ENCODE measurements at places on chromosomes 13 and 19. TPM values are rescaled to one million over a fixed set of nuclear protein-coding genes. Genes with fewer than 3 reads are reported as not detected.

DNA sequence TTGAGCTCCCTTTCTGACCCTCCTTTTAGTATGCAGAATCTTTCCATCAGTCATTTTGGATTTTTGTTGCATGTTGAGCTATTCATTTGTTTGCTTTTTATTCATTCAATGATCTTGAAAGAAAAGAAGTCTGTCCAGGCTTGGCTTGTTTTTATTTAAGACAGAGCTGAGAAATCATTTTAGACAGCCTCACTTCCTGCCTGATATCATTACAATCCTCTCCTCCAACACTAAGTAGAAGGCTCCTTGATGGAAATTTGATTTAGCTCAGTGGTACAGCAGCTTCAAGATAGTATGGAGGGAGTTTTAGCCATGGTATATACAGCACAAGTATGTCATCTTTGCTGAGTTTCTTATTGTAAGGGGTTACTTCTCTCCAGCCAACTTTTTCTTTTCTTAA lies 28.4 kb downstream of the MBNL2 start:
- DNase-seq: no peak

DNA sequence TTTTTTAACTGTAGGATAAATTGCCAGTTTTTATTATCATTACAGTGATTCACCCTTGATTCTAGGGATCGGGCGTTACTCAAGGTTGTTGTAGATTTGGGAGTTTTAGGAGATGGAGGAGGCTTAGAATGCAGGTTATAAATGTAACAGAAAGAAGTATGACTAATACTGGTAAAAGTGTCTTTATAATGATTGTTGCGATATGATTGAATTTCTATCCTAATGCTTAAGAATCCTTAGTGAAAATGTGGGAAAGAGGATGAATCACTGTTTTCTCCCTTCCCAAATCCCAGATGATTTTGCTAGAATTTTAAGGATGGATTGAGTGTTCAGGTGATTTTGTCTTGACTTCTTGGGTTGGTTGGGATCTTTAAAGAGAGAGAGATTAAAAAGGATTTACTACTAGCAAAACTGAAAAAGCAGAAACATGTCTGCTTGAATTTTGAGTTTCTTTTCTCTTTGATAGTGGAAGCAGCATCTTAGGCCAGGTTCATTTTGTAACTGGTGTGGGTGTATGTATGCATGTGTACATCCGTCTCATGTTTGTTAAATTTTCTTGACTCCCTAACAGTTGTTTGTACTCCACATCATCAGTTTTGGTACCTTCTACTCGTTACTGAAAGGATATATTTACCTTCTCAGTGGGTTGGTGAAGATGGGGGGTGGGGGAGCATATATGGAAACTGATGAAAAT lies 25.9 kb downstream of the ARHGAP35 start:
- DNase-seq: no peak

GRCh38 chr19:33430674-33431277 lies 57.3 kb downstream of the CEBPG start:
- peak; percentile 47 for DNase-seq

DNA sequence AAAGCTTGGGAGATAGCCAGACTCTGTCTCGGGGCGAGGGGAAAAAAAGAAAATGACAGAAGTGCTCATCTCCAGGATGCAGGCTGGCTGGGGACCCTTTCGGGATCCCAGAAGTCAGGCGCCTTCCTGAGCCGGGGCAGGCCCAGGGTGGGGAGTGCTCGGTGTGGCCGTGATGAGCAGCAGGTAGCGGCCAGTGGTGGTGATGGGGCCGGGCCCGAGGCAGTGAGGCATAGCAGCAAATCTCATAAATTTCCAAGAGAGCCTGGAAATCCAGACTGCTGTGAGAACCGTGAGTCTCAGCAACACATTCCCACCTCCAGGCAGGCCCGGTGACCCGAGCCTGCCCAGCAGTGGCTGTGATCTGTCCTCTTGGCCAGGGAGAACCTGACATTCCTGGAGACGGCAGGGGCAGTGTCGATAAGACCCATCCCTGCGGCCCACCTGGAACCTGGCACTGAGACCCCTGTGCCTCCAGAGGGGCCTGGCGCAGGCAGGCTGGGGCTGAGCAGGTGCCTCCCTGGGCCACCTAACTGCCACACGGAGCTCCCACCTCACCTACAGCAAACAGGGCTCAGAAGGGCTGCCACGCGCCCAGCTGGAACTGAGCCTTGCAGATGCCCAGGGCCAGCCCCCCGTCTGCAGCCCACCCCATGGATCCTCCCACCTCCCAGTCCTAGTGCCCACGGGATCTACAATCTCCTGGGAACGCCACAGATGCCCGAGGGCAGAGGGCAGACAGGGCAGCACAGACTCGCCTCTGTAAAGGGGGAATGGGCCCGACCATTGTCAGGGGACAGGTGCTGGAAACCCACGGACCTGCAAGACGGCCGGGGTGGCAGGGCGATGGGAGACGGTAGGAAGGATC lies 23.4 kb downstream of the IZUMO4 start:
- DNase-seq: no peak

DNA sequence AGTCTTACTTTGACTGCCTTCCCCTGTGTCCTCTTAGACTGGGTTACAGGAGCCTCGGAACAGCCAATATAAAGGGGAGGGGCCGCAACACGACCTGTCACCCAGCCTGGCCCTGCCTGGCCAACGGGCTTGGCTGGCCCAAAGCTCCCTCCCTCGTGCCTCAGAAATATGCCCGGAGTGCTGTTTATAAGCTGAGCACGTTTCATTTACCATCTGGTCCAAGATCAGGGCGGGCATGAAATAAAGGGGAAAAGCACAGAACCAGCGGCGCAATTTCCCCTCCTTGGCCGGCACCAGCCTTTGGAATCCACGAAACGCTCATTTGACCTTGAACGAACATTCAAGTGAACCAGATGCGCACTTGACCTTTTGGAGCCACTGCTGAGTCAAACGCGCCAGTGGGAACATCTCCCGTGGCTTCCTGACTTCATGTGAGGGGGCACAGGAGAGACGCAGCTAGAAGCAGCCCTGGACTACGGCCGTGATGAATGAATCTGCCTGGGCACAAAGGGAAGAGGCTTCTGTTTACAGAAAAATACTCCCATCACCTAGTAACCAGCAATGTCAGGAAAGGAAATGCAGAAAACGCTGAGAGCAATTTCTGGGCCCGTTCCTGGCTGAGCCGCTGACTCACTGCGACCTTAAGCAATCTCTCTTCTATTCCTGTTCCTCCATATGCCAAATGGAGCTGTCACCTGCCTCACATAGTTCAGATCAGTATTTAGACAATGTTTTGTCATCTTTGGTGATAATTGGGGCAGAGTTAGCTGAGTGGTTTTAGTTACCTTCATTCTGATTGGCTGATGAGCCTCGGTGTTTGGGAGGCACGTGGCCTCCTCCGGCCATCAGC lies 53.3 kb downstream of the RFX2 start:
- no peak for DNase-seq

GRCh38 chr19:47663911-47664771 lies 49.1 kb upstream of the EHD2 start:
- DNase-seq: no peak

DNA sequence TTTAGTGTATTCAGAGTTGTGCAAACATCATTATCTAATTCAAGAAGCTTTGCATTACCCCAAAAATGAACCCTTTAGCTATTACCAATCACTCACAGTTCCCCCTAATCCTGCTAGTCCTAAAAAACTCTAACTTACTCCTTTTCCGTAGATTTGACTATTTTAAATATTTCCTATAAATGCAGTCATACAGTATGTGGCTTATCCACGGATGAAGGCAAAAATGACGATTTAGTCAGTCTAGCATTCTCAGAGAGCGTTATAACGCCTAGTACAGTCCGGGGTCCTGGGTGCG lies 587 bp upstream of the ZNF383 start:
- DNase-seq: no peak

DNA sequence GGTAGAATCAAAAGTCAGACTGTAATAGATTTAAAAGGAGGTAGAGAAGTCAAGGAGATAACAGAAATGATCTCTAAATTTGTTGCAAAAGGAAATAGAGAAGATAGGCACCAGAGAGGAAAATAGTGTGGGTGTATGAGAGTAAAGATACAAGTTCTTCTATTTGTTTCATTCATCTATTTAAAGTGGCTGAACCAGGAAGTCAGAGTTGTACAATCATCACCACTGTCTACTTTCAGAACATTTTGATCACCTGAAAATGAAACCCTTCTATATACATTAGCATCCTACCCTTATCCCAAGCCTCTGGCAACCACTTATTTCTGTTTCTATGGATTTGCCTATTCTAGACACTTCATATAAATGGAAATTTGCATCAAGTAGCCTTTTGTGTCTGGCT lies 36.7 kb downstream of the INTS6 start:
- DNase-seq: no peak

- DNase-seq: no peak
Observed at GRCh38 chr13:42894765-42895243, 97.2 kb downstream of the EPSTI1 start.

DNA sequence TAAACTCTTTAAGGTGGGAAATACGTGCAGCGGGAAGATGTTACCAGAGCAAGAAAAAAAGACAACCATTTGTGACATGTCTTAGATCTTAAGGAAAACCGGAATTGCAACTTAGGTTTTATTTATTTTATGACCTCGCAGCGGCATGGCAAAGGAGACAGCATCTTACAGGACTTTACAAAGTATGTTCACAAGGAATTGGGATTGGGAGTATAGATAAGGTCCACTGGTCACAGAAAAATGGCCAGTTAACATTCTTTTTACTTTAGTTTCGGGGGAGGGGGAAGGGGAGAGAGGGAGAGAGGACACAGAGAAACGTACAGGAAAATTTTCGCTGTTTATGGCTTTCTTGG lies 104.5 kb upstream of the DIAPH3 start:
- no peak for DNase-seq

The PRSS57 gene
- not detected for total RNA-seq

The KLF12 gene
- total RNA-seq: 77.9 TPM

The B3GNT8 gene
- total RNA-seq: 0.41 TPM

The FCAR gene
- total RNA-seq: not detected

The LILRA6 gene
- 0.25 TPM for total RNA-seq

The GPR4 gene
- not detected for total RNA-seq

The USP12 gene
- total RNA-seq: 28.6 TPM

Data from naive thymus-derived CD8-positive, alpha-beta T cell (primary cell).